ENCODE measurements at places on chromosomes 12 and 14.

GRCh38 chr14:70646705-70647104 is 5.0 kb downstream of the TTC9 start:
- no peak for DNase-seq

DNA sequence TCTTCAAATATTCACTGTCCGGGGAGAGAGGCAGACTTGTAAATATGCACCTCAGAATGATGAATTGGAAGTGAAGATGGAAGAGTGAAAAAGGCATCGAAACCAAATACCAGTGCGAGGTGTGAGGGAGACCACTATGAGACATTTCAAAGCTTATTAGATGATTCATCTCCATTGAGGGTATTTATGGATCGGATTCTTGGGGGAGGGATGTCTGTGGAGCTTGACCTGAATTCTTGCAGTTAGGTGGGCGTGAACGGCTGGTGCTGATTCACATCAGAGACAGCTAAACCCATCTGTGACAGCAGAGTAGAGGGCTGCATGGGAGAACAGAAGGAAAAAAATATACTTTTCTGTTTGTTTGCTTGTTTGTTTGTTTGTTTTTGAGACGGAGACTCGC is 677.2 kb downstream of the AACS start:
- no peak for DNase-seq

DNA sequence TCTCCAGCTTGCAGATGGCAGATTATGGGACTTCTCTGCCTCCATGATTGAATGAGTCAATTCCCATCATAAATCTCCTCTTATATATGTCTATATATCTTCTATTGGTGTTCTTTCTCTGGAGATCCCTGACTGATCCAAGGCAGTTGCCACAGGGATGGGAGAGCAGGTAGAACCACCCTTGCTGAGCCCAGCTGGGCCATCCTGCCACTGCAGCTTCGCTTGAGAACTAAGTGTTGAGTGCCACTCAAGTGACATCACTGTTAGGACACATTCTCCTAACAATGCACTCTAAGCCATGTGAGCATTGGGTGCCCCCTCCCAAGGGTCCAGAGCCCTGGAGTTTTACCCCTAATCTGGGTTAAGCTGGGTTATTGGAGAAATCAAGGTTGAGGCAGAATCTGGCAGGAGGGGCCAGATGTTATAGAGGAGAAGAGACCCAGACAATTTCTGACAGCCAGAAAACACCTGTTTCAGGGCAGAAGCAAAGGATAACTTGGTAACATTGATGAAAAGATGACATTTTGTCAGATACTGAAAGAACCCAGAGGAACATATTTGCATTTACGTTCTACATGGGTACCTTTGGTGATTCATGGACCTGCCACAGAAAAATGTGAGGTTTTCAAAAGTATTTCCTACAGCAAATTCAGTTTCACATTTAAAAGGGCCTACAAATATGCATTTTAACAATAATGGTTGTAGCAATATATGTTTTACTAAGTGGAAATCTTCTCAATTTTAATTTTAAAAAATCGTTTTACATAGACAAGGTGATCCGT is 57.2 kb upstream of the MAX start:
- no peak for DNase-seq

DNA sequence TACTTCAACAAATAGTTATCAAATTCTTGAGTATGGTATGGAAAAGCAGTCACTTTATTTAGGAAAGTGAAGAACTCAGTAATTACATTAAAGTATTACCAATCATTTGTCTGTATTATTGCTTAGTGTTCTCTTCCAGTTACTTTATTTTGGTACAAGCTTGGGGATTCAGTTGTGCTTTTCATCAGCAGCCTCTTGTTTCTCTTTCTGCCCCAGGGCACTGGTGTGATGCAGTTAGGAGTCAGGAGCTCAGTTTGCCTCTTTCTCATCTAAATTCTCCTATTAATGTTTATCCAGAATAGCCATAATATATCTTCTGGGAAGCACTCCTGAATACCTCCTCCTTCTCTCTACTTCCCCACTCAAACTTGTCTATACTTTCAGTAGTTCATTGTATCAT is 25.7 kb downstream of the PMCH start:
- peak; percentile 1 for DNase-seq

- DNase-seq, result peak; percentile 9
These were observed 22.3 kb downstream of the ZNF268 start for GRCh38 chr12:133203344-133204263.

DNA sequence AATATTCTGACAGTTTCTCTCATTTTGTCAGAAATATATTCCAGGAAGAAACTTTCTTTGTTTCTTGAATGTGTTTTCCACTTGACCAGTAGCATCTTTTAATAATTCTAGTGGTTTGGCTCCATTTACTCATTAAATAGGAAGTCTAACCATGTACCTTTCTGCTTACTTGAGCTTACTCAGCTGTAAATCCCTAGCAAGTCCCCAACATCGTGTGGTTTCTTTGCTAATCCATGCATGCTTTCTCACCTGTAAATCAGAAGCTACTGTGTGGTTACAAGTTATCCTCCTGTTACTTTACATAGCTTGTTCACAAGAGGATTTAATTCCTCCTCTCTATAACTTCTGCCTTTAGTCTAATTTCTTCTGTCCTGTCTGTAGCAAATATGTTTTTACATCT is 227.7 kb downstream of the FSCB start:
- DNase-seq, result no peak

- DNase-seq, result no peak
These were observed 47.5 kb downstream of the SINHCAF start for GRCh38 chr12:31278424-31278823.

DNA sequence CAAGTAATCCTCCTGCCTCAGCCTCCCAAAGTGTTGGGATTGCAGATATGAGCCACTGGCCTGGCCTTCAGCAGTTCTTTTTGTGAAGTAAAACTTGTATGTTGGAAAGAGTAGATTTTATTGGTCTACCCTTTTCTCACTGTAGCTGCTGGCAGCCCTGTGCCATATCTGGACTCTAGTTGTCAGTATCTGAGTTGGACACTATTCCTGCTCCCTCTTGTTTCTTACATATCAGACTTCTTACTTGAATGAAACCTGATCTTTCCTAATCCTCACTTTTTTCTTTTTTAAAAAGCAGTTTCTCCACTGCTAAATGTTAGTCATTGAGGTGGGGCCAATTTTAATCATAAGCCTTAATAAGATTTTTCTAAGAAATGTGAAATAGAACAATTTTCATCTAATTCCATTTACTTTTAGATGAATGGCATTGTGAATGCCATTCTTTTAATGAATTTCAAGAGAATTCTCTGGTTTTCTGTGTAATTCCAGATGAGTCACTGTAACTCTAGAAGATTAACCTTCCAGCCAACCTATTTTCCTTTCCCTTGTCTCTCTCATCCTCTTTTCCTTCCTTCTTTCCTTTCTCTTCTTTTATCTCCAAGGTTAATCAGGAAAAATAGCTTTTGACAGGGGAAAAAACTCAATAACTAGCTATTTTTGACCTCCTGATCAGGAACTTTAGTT is 88.7 kb downstream of the APAF1 start:
- DNase-seq, result peak; percentile 38

Measured in fibroblast of lung (primary cell).